ENCODE measurements at places on chromosomes 2 and 18.
A peak's percentile ranks its signal among the peaks of the same experiment; 100 is the strongest.

DNA sequence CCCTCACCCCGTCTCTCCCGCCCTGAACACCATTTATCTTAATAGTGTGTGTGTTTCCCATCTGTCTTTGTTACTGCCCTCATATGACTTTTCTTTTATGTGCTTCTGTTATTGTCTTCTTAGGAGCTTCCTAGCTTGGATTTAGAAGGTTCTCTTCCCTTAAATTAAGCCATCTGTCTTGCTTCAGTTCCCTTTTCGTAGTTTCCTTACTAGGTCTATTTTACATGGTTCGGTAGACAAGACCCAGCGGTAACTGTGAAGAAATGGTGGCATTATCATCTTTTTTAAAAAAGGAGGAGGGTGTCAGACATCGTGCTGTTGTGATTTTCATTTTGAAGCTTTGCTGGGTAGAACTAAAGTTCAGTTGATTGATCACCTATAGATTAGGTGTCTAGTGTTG is 10.3 kb downstream of the NCK2 start:
- no peak for DNase-seq

DNA sequence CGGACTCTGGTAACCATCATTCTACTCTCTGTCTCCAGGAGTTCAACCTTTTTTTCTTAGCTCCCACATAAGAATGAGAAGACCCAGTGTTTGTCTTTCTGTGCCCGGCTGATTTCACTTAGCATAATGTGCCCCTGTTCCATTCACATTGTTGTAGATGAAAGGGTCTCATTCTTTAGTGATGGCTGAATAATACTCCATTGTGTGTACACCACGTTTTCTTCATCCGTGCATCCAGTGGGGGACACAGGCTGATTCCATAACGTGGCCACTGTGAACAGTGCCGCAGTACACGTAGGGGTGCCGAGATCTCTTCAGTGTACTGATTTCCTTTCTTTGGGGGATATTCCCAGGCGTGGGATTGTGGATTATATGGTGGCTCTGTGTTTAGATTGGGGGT is 72.3 kb upstream of the NFATC1 start:
- DNase-seq, result no peak

- DNase-seq, result no peak
Measured at GRCh38 chr18:61426492-61427053, 93.3 kb downstream of the CDH20 start.

- DNase-seq, result no peak
Measured at GRCh38 chr2:238701341-238702206, 146.3 kb upstream of the TWIST2 start.

DNA sequence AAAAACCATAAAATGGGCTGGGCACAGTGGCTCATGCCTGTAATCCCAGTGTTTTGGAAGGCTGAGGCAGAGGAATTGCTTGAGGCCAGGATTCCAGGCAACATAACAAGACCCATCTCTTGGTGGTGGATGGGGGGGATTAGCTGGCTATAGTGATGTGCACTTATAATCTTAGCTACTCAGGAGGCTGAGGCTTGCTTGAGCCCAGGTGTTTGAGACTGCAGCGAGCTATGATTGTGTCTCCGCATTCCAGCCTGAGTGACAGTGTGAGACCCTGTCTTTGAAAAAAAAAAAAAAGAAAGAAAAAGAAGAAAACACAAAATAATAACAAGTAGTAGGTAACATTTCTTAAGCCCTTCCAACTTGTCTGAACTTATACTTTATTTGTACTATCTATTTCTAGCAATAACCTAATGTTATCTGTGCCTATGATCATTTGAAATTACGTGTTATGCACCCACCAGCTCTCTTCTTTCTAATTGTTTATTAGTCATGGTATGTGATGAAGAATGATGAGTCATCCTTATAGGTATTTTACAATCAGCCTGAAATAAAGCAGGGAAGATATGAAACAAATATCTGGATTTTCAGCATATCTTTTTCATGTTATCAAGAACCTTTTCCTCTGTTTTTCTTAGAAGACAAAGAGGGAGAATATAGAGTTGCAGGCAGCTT is 129.3 kb upstream of the UNC80 start:
- no peak for DNase-seq

DNA sequence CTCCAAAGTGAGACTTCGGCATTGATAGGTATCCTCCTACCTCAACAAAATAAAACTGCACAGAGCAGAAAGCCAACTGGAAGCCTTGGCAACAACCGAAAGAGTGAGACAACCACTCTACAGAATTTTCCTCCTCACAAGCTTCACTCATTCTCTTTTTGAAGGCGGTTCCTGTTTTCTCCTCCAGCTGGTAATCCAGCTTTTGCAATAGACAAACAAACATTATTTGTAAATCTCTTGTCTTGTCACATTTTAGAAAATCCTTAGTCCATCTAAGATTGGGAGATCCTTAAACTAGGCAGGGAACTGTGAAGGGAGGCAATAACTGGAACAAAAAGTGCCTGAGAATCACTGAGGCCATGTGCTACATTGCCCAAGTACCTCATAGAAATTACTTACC is 332.4 kb downstream of the BCL11A start:
- no peak for DNase-seq

DNA sequence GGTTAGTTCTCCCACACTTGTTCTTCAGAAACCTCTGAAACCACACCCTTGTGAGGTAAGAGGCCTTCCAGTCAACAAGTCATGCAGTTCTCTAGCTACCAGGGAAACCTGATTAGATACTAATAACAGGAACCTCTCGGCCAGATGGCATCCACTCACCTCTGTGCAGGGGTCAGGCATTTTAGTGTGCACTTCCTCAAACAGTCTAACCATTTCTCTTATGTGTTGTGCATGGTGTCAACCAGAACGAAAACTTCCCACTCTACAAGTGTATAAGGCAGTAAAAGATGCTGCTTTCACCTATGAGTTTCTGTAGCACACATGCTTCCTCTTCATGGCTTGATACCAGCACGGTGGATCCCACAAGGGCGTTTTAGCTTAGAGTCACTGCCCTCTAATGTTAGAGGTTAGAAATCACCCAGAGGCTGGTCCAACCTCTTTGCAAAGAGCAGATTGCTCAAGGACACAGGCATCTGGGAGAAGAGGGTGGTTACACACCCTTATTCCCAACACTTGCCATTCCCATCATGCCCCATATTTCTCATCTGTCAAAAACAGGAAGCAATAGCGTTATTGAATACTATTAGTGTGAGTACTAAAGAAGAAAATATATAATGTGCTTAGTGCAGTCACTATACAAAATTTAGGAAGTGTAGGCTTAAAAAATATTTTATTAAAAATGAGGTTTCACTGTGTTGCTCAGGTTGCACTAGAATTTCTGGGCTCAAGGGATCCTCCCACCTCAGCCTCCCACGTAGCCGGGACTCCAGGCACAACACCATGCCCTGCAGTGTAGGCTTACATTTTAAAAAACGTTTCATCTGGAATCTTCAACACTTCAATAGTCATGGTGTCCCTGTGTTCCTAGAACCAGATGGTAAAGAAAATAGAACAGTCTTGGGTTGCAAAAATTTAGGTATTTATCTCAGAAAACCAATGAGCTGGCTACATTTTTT is 34.5 kb upstream of the RAB31 start:
- no peak for DNase-seq

- peak; percentile 60 for DNase-seq
Measured at GRCh38 chr2:199458806-199459285, 1.1 kb upstream of the SATB2 start.

DNA sequence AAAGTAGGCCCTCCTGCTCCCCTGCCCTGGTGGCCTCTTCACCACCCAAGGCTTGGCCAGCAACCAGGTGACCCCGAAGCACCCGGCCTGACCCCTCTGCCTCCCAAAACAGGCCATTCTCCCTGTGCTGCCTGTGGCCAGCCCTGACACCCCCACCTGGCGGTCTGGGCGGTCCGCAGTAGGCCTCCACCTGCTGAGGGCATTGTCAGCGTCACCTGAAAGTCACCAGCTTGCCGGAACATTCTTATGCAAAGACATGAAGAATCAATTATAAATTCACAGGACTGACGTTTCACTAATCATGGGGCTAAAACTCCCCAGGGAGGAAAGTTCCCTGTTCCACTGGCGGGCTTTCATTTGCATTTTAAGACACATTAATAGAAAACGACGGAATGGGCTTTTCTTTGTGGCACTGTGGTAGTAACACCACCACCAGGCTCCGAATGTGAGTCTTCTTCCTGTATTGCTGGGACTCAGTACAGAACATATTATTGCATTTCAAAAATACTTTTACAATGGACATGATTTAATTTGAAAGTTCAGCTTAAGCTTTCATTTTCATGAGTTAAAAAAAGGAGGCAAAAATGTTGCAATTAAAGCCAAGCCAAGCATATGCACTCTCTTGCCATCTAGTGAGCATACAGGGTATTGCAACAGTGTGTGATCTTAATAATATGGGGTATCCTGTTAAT is 57.4 kb downstream of the ADI1 start:
- DNase-seq, result no peak

GRCh38 chr2:121348128-121348740 is 63.2 kb upstream of the TFCP2L1 start:
- DNase-seq, result no peak

DNA sequence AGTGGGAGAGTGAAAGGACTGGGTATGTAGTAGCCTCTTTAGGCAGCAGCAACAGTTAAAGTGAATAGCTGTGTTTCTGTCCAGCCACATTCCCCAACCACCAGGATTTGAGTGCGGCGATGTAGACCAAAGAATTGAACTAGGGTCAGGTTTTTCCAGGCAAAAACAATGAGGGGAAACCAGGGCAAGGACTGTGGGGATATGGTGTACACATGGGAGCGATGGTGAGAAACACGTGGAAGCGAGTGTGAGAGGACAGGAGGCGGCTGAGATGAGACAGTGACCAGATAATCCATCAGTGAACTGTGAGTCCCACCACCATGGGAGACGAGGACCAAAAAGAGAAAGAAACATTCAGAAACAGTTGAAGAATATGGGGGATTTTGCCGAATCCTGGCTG is 409.5 kb downstream of the TSN start:
- no peak for DNase-seq

GRCh38 chr2:216083464-216084281 is 2.0 kb downstream of the TMEM169 start:
- DNase-seq, result no peak

DNA sequence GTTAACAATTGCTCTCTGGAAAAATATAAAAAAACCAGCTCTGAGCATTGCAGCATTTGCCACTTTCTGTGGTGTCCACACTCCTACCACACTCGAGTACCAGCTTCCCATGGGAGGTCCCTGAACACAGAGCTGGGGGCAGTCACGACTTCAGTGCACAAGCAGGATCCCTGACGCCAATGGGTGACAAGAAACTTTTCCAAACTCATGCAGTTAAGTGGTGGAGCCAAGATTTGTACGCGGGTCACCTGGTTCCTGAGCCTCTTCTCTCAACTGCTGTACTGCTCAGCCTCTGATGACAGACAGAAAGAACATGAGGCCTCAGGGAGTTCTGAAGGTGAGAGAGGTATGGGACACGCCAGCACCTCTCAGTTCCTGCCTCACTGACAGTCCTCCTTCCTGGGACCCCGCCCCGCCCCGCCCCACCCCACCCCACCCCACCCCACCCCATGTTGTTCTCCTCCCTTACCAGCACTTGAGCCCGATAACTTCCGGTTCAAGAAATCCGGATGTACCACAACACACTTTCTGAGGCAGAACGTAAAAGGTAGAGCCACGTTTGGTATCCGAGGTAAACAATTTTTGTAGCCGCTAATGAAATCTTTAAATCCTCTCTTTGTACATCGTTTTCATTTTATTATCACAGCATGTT is 287.6 kb downstream of the MYCN start:
- DNase-seq, result no peak

DNA sequence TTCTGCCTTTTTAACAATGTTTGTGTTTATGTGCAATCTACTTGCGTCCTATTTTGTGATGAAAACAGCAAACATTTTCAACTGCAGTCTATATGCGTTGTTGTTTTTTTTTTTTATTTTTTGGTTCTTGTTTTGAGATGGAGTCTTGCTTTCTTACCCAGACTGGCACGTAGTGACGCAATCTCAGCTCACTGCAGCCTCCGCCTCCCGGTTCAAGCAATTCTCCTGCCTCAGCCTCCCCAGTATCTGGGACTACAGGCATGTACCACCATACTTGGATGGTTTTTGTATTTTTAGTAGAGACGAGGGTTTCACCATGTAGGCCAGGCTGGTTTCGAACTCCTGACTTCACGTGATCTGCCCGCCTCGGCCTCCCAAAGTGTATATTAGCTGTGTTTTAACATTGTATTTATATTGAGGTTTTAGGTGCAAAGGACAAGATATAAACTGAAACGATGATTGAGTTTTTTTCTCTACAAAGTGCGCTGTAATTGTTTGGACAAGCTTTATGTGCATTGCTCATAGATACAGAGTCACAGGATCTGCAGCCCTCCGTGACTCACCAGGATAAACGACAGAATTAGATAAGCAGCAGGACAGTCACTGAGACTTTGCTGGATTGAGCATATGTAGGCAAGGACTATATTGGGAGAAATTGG is 17.4 kb downstream of the CDH7 start:
- DNase-seq, result no peak

DNA sequence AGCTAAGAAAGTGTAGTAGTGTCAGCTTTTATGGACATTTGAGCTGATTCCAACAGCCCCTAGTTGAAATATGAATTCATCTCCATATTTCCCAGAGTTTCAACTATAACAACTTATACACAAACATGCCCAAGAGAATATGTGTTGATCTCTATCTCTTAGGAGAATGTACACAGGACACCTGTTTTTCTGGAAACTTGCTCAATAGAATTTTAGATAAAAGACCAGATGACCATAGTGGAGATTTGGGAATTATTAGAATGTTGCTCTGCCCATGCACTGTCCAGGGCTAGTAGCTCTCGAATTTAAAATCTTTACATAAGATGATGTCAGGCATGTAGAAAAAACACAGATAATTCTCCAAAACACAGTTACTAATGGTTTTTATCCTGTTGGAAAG is 162.3 kb upstream of the VRK2 start:
- DNase-seq, result no peak

DNA sequence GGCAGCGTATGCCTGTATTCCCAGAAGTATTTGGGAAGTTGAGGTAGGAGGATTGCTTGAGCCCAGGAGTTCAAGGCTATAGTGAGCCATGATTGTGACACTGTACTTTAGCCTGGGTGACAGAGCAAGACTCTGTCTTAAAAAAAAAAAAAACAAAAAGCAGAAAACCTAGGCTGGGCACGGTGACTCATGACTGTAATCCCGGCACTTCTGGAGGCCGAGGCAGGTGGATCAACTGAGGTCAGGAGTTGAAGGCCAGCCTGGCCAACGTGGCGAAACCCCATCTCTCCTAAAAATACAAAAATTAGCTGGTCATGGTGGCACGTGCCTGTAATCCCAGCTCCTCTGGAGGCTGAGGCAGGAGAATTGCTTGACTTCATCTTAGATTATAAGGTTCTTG is 46.4 kb downstream of the MTA3 start:
- DNase-seq, result no peak

DNA sequence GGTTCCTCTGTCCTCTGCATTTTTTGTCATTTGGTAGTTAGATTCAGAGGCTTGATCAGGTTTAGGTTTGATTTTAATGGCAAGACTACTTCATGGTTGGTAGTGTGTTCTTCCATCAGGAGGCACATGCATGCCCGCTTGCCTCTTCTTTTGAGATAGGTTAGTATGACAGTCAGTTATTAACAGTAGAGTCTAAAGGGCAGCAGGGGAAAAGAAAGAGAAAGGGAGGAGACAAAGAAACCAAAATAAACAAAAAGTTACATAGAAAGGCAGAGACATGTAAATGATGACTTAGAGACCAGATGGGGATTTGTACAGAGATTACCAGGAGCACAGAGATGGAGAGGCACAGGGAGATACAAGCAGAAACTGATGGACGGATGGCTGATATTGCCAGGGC is 10.2 kb upstream of the RMP24 start:
- no peak for DNase-seq

GRCh38 chr2:66682476-66682875 is 247.6 kb downstream of the MEIS1 start:
- no peak for DNase-seq

Data from bone marrow (tissue), 2 donors.